Thyroid gland (tissue), 4 donors: ENCODE measurements at places on chromosomes 6 and 20. TPM values are rescaled to one million over a fixed set of nuclear protein-coding genes. Genes with fewer than 3 reads are reported as not detected.

- H3K27me3 ChIP-seq, result no peaks in the 10 kb centered on the region
- no peak for DNase-seq
- no peaks in the 10 kb centered on the region for H3K4me1 ChIP-seq
Observed at GRCh38 chr20:57513199-57513598, 11.7 kb downstream of the CTCFL start.

GRCh38 chr20:59268870-59269269, 31.5 kb upstream of the EDN3 start:
- H3K4me1 ChIP-seq, result no peaks in the 10 kb centered on the region
- H3K27me3 ChIP-seq, result no peaks in the 10 kb centered on the region
- no peak overlapping the region for H3K27ac ChIP-seq
- H3K36me3 ChIP-seq, result no peaks in the 10 kb centered on the region
- no peak overlapping the region for H3K4me3 ChIP-seq

DNA sequence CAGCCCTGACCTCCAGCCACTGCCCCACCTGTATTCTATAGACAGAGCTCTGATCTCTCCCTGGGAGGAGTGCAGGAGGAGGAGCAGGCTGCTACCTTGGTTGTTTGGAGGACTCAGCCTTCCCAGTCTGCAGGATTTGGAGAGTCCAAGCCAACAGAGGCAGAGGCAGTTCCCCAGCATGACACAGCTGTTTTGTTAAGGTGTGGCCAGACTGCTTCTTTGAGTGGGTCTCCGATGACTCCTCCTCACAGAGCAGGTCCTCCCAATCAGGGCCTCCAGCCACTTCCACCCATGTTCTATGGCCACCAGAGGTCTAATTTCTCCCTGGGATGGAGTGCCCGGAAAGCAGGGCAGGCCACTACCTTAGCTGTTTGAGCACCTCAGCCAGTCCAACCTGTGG, 203.5 kb downstream of the HACE1 start:
- no peak for DNase-seq
- no peaks in the 10 kb centered on the region for H3K36me3 ChIP-seq
- H3K27me3 ChIP-seq, result no peaks in the 10 kb centered on the region
- no peak overlapping the region for H3K27ac ChIP-seq
- no peak overlapping the region for H3K4me3 ChIP-seq

GRCh38 chr6:34970488-34970887, 81.4 kb downstream of the ANKS1A start:
- no peaks in the 10 kb centered on the region for H3K27me3 ChIP-seq
- no peak overlapping the region for H3K27ac ChIP-seq

LAMA5 gene
- 93.9 TPM for total RNA-seq
